ELR (cell line): ENCODE measurements at places on chromosomes 1 and 21.

GRCh38 chr1:115198938-115199337 lies 109.6 kb upstream of the TSPAN2 start:
- DNase-seq, result peak; percentile 20

- DNase-seq, result no peak
Measured at GRCh38 chr1:154178911-154179811, 12.7 kb downstream of the TPM3 start.

DNA sequence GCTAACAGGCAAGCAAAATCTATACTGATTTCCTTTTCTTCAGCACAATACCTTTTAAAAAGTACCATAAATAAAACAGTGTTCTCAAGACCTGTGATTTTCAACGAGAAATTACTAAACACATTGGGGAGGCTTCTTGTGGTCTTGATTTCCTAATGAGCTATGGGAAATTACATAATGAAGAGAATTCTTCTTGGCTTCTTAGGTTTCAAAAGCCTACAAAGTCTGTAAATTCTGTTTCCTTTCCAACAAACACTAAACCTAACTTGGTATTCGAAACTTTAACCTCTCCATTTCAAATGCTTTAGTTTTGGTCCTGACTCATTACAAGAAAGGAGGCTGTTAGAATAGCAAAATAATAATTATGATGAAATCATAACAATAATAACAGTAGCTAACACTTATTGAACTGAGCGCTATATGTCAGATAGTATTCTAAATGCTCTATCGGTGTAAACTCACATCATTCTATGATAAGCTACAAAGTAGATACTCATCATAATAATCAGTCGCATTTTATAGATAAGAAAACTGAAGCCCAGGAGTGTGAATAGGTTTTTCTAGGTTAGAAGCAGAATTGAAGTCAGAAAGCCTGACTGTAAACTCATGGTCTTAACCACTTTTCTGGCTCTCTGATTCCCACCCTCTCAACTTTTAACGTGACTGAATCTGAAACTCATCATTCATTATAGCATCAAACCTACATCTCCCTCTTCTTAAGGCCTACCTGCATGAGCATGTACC lies 486.7 kb downstream of the SMYD3 start:
- DNase-seq, result no peak

GRCh38 chr1:225897595-225898514 lies 8.9 kb upstream of the LEFTY1 start:
- no peak for DNase-seq
